RCC 7860 (cell line): ENCODE measurements at places on chromosomes 1 and 21.

DNA sequence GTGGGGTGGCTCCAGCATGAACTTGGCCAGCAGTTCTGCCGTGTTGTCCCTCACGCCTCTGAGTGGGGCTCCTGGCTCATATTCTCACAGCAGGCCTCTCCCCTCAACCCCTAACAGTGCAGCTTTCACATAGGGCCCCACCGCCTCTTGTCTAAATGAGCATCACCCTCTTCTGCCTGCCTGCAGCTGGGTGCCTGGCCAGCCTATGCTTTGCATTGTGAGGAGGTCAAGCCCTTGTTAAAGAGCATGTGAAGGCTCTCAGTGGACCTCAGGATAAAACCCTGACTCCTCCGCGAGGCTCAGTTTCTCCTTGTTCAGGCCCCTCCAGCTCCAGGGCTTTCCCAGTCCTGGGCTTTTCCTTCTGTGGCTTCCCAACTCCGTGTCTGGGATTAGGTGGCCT is 34.8 kb downstream of the CRYAA start:
- DNase-seq, result no peak

- DNase-seq, result no peak
These were observed 20.9 kb upstream of the UBL4B start for GRCh38 chr1:110091381-110091780.

DNA sequence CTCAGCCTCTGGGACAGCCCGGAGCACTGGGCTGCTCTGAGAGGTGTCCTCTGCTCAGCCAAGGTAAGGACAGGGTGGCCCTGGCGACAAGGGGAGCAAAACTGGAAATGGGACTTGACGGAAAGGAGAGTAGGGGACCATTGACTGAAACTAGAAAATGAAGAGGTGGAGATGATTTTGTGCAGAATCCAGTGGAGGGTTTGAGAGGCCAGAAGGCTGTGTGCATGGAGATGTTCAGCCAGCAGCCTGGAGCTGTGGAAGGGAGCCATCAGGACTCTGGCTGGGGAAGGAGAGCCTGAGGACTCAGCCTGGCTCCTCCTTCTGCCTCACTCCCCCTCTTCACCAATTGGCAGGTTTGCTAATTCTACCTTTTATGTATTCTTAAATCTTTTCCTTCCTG is 114.2 kb downstream of the EDEM3 start:
- DNase-seq, result no peak

DNA sequence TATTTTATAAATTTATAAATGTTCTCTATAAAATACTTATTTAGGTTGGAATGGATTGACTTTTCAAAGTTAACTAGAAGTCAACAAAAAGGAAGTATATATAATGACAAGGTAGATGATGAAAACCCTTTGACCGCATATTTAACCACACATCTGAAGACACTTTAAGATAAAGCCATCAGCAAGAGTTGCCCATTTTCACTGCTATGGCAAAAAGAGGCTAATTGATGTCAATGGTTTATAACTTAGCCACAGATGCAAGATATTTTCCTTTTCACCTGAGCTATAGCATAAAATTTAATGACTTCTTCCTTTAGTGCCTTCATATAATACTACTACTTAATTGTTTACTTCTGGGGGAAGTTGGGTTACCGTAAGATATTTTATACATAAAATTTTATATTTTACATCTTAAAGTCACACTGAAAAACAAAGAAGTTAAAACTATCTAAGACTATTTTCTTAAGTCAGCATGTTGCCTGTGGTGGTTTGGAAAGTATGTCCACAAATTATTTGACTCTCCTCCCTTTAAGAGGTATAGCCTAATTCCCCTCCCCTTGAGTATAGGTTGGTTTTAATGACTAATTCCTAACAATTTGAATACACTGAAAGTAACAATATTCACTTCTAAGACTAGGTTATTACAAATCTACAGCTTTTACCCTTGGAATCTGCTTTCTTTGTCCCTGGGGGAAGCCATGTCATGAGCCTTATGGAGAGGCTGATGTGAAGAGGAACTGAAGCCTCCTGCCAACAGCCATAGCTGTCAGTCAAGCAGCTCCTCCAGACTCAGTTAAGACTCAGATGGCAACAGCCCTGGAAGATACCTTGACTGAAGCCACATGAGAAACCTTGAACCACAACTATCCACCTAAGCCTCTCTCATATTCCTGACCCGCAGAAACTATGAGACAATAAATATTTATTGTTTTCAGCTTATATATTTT is 40.3 kb upstream of the LRRC8B start:
- DNase-seq, result no peak

GRCh38 chr1:202276081-202276715 is 65.5 kb downstream of the UBE2T start:
- DNase-seq, result no peak

DNA sequence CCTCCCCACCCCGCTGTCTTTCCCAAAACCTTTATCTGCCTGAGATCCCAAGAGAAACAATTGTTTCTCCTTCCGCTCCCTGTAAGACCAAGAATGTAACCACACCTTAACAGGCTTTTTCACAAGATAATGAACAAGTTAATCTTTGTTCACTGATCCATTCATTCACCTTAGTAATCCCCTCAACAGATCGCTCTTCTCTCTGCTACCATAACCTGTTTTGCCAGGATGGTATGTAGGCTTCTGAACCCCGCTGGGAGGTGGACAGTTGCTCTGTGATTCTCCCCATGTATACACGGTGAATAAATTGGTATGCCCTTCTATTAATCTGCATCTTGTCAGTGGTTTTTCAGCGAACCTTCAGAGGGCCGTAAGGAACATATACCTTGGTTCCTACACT is 18.7 kb upstream of the RGSL1 start:
- DNase-seq, result no peak

- DNase-seq, result peak; percentile 29
These were observed 378.9 kb downstream of the DUSP10 start for GRCh38 chr1:221363039-221363438.

- DNase-seq, result no peak
These were observed 165.0 kb upstream of the PLXNA2 start for GRCh38 chr1:208409176-208409575.

- no peak for DNase-seq
These were observed 8.8 kb upstream of the C1orf115 start for GRCh38 chr1:220681220-220681880.

DNA sequence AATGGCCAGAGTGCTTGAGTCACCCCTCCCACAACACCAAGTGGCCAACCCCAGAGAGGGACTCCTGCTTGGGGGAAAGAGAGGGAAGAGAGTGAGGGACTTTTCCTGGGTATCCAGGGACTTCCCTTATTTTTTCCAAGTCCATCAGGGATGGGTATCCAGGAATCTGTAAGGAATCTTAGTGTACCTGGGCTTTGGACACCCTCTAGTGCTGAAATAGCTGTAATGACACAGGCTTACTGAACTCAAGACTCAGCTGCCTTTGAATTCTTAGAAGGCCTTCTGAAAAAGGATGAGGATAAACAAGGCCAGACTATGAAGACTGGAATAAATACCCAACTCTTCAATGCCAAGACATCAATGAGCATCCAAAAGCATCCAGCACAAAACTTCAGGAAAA is 12.0 kb downstream of the TSHB start:
- DNase-seq, result no peak

DNA sequence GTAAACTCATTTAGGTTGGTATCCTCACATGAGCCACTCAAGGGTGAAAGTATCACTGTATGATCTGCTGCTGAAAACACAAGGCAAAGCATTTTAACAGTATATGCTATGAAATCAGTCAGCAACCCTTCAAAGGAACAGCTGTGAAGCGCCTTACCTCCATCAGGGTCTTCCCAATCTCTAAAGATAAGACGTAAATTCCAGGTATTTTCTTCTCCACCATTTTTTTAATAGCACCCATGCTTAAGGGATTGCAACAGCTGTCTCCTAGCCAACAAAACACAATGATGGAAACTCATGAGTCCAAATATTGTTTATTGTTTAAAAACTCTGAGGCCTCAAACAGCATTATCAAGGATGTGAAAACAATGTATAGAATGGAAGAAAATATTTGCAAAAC is 4.8 kb downstream of the PPT1 start:
- no peak for DNase-seq

- no peak for DNase-seq
These were observed 186.4 kb upstream of the ZNHIT6 start for GRCh38 chr1:85894651-85895050.

DNA sequence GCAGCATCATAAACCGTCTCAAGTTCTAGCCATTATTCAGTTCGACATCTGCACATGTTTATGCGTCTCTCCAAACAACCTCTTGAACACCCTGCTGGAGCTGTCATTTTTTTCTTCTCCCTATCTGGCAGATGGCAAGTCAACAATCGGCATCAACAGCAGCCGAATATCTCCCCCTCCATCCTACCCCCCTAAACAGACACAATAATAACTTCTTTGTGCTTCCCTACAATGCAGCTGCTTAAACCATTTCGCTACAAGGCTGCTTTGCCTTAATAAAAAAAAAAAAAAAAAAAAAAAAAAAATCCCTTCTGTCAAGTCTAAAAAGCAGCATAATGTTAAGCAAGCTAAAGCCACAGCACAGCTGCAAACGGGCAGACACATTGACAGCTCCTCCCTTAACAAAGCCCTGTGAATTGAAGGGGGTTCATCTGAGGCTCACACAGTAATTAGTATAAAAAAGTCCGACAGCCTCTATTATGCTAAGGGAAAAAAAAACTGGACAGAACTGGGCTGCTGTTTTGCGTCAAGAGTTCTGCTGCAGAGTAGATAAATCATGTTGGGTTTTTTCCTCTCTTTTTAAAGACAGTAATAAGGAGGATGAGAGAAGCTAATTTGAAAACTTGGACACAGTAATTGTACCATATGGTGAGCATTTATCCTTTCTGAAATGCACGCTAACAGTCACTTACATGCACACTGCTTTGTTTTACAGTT is 136.4 kb downstream of the AKT3 start:
- DNase-seq, result no peak

- DNase-seq, result no peak
These were observed 214.1 kb downstream of the NUF2 start for GRCh38 chr1:163535807-163536206.

DNA sequence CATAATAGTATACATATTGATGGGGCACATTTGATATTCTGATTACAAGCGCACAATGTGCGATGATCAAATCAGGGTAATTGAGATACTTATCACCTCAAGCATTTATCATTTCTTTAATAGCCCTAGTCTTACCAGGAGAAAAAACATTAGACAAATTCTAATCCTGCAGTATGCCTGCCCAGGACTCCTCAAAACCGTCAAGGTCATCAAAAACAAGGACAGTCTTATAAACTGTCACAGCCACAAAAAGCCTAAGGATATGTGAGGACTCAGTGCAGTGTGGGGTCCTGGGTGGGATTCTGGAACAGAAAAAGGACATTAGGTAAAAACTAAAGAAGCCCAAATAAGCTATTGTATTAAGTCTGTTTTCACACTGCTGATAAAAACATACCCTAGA is 19.1 kb downstream of the CAPN9 start:
- no peak for DNase-seq

DNA sequence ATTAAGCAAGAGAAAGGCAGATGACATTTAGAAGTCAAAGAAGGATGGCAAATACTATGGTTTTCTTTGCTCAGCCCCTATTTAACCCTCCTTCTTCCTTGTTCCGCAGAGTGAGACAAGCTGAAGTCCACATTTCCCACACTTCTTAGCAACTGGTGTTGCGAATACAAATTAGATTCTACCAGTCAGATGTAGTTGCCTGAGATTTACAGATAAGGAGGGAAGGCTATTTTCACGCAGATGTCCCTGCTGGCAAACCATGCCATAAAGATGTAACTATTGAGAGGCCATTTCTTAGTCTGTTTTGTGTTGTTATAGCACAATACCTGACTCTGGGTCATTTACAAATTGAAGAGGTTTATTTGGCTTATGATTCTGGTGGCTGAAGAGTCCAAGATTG is 84.3 kb downstream of the ZC3H11B start:
- no peak for DNase-seq

GRCh38 chr1:58870298-58870676 is 86.4 kb upstream of the JUN start:
- DNase-seq, result peak; percentile 72

GRCh38 chr1:23530087-23530746 is 816 bp downstream of the E2F2 start:
- DNase-seq, result no peak

GRCh38 chr21:27292783-27293182 is 325.9 kb upstream of the ADAMTS5 start:
- DNase-seq, result no peak

DNA sequence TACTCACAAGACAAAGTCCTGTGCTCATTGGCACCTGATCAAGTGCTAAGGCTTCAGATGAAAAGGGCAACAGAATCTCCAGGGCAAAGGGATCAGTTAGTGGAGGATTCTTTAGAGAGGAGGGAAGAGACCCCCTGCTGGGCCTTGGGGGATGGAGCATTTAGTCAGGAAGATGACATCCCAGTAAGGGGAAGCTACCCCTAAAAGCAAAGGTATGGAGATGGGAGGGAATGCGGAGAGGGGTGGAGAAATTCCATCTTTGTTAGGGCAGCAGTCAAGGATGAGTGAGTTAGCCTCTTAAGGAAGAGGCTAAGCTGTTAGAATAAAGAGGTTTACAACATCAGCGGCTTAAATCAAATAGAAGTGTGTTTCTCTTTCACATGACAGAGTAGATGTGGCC is 67.4 kb downstream of the ST6GALNAC3 start:
- DNase-seq, result no peak

DNA sequence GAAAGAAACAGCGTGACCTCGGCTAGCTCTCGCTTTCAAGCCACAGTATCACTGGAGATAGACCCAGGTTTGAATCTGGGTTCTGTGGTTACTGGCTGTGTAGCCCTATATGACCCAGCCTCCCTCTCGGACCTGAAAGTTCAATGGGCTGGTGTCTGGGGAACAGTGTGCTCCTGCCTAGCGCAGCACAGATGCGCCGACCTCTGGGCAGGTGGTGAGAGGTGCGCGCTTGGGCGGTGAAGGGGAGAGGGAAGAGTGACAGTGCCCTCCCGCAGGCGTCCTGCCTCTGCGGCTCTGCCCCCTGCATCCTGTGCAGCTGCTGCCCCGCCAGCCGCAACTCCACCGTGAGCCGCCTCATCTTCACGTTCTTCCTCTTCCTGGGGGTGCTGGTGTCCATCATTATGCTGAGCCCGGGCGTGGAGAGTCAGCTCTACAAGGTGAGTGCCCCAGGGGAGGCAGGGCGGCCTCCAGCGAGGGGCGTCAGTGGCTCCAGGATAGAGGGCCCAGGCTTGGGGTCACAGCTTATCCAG is 10.5 kb downstream of the SERINC2 start:
- no peak for DNase-seq

DNA sequence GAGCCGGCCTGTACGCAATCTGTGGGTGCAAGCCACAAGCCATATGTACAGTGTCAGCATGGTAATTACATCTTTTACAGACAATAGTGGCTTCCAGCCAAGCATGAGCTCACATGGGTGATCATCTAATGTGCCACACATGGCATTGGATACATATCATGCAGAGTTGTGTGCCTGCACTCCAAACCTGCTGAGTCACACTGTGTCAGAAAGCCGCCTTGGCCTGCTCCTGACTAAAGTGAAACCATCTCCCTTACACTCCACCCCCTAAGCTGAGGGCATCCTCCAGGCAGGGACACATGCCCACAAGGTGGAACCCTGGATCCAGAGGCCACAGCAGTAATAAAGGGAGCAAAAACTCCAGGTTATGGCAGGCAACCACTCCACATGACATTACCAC is 72.5 kb downstream of the KCNT2 start:
- DNase-seq, result no peak

- peak; percentile 84 for DNase-seq
These were observed 9.9 kb upstream of the LTN1 start for GRCh38 chr21:29002442-29003144.

GRCh38 chr1:247338723-247339275 is 7.1 kb upstream of the ZNF496 start:
- no peak for DNase-seq

- DNase-seq, result no peak
These were observed 80.3 kb downstream of the RGL1 start for GRCh38 chr1:183885142-183885735.
